ENCODE measurements at places on chromosomes 1 and 21.
A peak's percentile ranks its signal among the peaks of the same experiment; 100 is the strongest.

GRCh38 chr1:45205011-45205909 lies 1.1 kb downstream of the ZSWIM5 start:
- DNase-seq: peak; percentile 25

DNA sequence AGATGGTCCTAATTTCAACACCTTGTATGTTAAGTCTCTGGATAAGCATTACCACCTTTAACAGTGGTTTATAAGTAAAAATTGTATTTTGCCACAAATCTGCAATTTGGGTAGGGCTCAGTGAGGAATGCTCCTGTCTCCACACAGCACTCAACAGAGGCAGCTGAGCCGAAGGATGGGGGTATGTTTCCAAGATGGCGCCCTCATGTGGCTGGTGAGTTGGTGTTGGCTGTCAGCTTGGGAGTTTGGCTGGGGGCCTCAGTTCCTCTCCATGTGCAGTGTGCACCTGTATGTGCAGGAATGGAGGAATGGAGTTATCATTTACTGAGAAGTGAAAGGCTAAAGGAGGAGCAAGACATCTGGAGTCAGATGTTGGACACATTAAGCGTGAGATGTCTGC lies 136.8 kb downstream of the GABPA start:
- DNase-seq: peak; percentile 9

GRCh38 chr1:153393926-153394325 lies 3.1 kb upstream of the S100A8 start:
- DNase-seq: no peak

- no peak for DNase-seq
These were observed 9.8 kb downstream of the BTG3 start for GRCh38 chr21:17602874-17603273.

DNA sequence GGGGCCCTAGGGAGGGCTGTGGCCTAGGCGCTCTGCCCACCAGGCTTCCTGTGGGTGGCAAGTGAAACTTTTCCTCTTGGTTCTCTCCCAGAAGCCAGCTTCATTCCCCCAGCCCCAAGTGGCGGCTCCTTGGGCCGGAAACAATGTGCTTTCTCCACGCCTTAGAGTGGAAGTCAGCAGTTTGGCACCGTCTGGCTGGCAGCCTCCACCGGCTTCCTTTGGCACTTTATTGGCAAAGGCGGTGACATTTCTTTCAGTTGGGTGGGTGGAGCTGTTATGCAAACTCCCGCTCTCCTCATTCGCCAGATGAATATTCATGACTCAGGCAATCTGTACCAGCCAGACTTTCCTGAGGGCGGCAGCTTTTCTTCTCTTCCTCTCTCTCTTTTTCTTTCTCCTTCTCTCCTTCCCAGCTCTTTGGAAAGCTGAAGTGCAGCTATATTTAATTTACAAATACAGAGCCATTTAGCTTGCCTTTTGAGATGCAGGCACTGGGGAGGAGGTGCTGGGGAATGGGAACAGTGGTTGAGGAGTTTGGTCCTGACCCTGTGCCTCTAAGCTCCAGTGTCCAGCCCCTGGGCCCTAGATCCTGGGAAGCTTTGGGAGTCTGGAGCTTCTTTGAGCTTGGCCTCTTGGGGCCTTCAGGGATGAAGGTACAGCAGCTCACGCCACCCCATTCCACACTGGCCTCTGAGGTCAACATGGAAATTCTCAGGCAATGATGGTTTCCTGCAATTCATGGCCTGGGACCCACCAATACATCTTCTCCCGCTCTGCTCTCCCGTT lies 67.8 kb upstream of the POU3F1 start:
- DNase-seq: no peak

GRCh38 chr1:175287377-175287776 lies 94.8 kb upstream of the KIAA0040 start:
- peak; percentile 1 for DNase-seq

- no peak for DNase-seq
These were observed 12.1 kb upstream of the PROK1 start for GRCh38 chr1:110438893-110439292.

GRCh38 chr1:245485996-245486395 lies 331.2 kb downstream of the KIF26B start:
- no peak for DNase-seq

DNA sequence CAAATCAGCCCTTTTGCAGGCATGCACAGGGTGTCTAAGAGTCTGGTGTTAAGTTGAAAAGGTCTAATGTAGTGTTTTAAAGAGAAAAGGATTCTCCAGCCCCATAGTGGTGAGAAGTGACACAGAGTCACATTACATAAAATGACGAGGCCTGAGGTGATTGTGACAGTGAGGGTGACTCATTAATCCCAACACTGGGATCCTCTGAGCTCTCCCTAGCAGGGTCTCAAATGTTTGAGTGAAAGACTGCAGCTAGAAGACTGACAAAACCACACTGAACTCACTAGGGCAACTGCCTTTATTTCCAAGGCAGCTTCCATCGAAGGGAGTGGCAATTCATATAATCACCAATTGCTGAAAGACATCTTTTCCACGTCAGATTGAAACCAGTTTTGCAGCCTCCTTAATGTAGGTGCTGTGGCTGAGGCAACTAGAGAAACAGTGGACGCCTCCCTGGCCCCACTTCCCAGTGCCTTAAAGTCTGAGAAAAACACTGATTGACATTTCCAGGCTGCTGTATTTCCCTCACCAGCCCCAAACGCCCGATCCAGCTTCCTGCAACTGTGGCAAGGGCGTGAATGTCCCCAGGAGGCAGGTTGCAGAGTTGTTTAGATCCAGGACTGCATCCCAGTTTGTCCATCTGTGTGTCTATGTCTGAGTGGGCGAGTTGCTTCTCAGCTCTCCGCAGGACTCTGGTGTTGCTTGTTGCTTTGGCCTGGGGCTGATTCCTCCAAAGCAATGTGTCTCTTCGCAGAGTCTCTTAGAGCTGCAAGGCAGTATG lies 81.4 kb downstream of the RUNX1 start:
- peak; percentile 65 for DNase-seq

DNA sequence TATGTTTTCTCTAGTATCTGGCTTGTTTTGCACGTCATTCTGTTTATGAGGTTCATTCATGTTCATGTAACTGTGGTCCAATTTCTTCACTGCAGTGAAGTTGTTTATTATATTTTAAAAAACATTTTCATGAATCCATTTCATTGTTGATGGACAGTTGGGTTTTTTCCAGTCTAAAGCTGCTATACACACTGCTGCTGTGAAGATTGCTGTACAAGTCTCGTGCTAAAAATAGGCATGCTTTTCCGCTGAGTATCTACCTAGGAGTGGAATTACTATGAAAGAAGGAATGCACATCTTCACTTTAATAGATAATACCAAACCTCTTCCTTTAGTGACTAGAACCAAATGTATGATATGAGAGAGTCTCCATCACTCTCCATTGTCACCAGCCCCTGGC lies 49.0 kb upstream of the ETS2 start:
- no peak for DNase-seq

- DNase-seq: no peak
These were observed 11.6 kb upstream of the SLC27A3 start for GRCh38 chr1:153763365-153764225.

GRCh38 chr21:25507522-25507921 lies 99.8 kb downstream of the MRPL39 start:
- peak; percentile 24 for DNase-seq

GRCh38 chr1:44701141-44701573 lies 26.6 kb downstream of the ARMH1 start:
- DNase-seq: no peak

GRCh38 chr1:223207293-223208066 lies 64.4 kb upstream of the TLR5 start:
- DNase-seq: no peak

GRCh38 chr1:238895911-238896310 lies 490.5 kb upstream of the CHRM3 start:
- no peak for DNase-seq

DNA sequence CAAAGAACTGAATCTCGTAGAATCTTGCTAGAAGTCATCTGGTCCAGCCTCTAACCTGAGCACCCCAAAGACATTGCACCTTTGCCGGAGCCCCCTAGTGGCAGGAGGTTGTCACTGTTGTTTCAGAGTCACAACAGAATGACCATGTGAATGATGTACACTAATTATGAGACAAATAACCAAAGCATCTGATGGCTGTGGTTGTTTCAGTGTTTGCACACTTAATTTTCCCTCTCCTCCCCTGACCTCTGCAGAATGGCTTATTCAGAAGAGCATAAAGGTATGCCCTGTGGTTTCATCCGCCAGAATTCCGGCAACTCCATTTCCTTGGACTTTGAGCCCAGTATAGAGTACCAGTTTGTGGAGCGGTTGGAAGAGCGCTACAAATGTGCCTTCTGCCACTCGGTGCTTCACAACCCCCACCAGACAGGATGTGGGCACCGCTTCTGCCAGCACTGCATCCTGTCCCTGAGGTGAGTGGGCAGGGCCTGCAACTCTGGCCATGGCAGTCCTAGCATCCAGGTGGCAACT lies 26.4 kb downstream of the TRAF5 start:
- DNase-seq: peak; percentile 62

- no peak for DNase-seq
These were observed 104.8 kb downstream of the RERE start for GRCh38 chr1:8712413-8713231.

Data from activated T-cell treated with anti-CD3 and anti-CD28 coated beads, Interleukin-2, amount 50 U/mL, for 72 hours (primary cell).